ENCODE measurements at places on chromosomes 5 and 9. TPM values are rescaled to one million over a fixed set of nuclear protein-coding genes. Genes with fewer than 3 reads are reported as not detected.

PIP5K1B gene
- 8.1 TPM for polyA plus RNA-seq

GRCh38 chr5:373710-374602, 52.4 kb downstream of the AHRR start:
- DNase-seq, result no peak

GRCh38 chr9:128003966-128004604, 23.3 kb upstream of the EEIG1 start:
- no peak for DNase-seq

DNA sequence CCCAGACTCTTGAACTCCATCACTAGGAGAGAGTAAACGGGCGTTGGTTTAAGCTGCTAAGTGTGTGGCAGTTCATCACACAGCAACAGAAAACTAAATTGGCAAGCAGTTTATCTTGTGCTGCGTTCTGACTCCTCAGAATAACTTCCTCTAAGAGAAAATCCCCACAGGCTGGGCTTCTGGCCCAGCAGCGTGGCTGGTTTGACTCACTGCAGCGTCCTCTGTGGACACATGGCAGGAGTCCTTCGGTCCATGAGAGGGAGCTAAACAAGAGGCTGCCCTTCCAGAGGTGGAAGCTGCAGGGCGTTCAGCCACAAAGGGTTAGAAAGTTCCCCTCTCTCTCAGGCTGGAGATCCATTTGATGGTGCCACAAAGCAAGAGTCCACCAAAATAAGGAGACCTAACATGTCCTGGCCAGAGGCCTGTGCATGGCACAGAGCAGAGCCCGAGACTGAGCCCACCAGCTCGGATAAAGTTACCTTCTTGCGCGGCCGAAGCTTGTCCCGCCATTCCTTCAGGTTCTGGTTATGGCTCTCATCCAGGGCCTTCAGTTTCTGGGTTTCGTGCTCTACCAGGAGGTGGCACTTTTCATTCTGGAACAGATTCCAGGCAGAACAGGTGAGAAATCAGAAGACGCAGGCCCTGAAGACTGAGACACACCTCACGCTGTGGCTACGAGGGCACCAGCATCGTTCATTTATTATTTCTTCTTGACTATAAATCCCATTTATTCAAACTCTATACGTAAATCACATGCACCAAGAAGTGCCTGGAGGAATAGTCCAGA, 46.2 kb upstream of the FBXW11 start:
- no peak for DNase-seq
